ENCODE measurements at places on chromosomes 3 and 15.

- peak; percentile 59 for DNase-seq
These were observed 15.8 kb downstream of the SOX2 start for GRCh38 chr3:181727341-181728032.

- peak; percentile 14 for DNase-seq
These were observed 109.0 kb upstream of the ADAMTS9 start for GRCh38 chr3:64796607-64797399.

GRCh38 chr15:66369773-66370651, 13.5 kb upstream of the TIPIN start:
- no peak for DNase-seq

DNA sequence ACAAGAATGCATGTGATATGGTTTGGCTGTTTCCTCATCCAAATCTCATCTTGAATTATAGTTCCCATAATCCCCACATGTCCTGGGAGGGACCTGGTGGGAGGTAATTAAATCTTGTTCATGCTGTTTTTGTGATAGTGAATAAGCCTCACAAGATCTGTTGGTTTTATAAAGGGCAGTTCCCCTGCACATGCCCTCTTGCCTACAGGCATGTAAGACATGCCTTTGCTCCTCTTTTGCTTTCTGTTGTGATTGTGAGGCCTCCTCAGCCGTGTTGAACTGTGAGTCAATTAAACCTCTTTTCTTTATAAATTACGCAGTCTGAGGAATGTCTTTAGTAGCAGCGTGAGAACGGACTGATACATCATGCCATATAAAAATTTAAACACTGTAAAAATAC, 1537.0 kb downstream of the OTOL1 start:
- no peak for DNase-seq

DNA sequence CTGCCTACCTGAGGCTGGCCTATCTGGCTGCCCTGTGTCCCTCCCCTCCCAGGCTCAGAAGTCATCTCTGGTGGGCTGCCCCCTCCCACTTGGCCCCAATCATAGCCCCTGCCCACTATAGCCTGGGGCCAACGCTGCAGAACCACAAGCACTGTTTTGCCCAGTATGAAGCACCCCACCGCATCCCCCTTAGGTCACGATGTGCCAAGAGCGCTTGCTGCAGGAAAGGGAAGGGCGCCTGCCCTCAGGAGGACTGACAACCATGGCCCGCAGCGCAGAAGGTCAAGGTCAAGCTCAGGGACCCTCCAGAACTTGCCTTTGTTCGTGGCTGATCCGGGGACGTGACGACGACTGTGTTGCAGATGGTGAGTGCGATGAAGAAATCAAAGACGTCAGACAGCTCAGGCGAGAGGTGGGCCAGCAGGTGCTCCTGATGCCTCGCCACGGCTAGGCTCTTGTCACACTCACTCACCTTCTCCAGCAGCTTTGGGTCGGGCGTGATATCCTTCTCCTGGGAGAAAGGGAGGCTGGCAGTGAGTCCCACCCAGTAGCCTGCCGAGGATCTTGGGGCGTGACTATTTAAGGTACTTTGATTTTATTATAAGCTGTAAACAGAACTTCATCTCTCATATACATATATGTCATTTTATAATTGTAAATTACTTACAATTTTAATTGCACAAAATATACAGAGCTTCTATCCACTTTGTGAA, 146.6 kb downstream of the ATP10A start:
- no peak for DNase-seq

GRCh38 chr15:58475573-58476524, 44.1 kb downstream of the LIPC start:
- peak; percentile 29 for DNase-seq

GRCh38 chr15:71114887-71115566, at the start of gene THSD4:
TSS of gene THSD4 (plus strand) at chr15:71115471.
- peak; percentile 11 for DNase-seq

DNA sequence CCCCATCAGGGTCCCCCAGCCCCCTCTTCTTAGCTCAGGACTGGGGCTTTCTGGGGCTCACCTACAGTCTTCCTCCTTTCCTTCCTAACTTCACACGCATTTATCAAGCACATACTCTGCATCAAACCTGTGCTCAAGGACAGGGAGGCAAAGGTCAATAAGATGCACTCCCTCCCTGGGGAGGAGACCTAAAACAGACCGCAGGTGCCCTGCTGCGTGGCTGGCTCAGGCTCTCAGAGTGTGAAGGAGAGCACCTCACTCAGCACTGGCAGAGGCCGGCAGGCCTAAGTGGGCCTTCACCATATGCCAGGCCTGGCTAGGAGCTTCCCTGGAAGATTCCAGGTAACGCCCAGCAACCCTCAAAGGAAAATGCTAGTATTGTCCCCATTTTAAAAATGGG, 16.5 kb downstream of the LIPC start:
- no peak for DNase-seq

DNA sequence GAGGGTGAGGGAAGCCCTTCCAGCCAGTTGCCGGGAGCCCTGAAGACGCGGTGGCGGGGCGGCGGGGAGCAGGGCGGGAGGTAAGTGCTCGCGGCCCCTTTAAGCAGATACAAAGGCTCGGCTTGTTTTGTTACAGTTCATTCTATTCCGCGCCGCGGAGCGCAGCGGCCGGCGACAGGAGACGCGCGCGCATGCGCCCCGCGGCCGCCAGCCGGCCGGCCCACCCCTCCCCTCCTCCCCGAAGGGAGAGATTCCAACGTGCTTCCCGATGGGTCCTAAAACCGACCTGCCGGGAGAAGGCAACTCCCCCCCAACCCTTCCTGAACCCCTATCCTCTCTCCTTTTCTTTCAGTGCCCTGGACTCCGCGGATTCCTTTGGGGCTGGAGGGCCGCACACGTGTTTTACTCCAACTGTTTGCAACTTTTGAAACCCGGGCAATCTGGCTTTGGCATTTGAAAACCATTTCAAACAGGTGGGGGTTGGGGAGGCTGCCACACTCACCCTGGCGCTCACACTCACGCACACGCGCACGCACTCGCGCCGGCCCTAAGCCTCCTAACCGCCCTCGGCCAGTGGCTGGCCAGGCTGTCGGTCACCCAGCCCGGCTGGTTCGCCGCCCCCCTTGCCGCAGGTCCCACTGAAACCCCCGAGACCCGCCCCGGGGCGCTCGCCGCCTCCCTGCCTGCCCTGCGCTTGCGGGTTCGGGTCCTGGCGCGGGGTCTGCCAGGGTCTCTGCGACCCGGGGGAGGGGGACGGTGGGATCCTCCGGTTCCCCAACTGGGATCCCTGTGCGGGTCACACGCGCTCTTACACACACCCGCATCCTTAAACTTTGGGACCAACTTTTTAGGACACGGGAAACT, at the start of gene MAGI1:
MAGI1 (minus strand) TSS at position 193 of the 864 bp plus-strand sequence. CDS start 610 bp downstream, outside the sequence.
- DNase-seq: peak; percentile 96

- no peak for DNase-seq
These were observed 62.3 kb downstream of the DHX30 start for GRCh38 chr3:47865192-47865591.

- DNase-seq: no peak
These were observed 824.7 kb upstream of the NECTIN3 start for GRCh38 chr3:110246796-110247376.

All from pons (tissue), 1 donor.